ENCODE measurements at places on chromosomes 7 and 10. TPM values are rescaled to one million over a fixed set of nuclear protein-coding genes. Genes with fewer than 3 reads are reported as not detected.

FFAR4 gene
- polyA plus RNA-seq = 0.04 TPM

VAX1 gene
- polyA plus RNA-seq = not detected

GPR37 gene
- polyA plus RNA-seq = 4.7 TPM

LIPJ gene
- not detected for polyA plus RNA-seq

CHAT gene
- 0.88 TPM for polyA plus RNA-seq

H2BK1 gene
- polyA plus RNA-seq = not detected

EN2 gene
- polyA plus RNA-seq = 0.24 TPM

KIN gene
- polyA plus RNA-seq = 10.6 TPM

PPP1R3A gene
- polyA plus RNA-seq = not detected

DNA sequence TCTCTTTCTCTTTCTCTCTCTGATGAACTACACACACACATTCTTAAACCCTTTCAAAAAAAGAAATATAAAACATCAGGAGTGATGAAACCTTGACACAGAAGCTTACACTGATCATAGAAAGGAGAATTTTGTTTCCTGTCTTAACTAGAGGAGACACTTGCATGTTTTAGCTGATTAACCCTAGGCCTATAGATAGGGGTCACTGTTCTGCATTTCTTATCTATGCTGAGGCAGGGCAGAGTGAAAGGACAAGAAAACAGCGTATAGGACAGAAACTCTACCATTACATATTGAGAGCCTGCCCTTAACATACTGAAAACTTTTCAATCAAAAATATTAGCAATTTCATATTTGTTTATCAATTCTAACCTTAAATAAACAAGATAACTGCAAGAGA is 680.6 kb upstream of the MBL2 start:
- DNase-seq = no peak
- no peaks in the 10 kb centered on the region for H3K4me1 ChIP-seq
- H3K27me3 ChIP-seq = no peaks in the 10 kb centered on the region
- no peak overlapping the region for H3K4me3 ChIP-seq

GRCh38 chr10:18505456-18506118 is 145.8 kb downstream of the NSUN6 start:
- no peaks in the 10 kb centered on the region for H3K4me1 ChIP-seq
- H3K27me3 ChIP-seq = no peaks in the 10 kb centered on the region
- DNase-seq = no peak
- no peak overlapping the region for H3K4me3 ChIP-seq

GRCh38 chr7:121330053-121330833 is 1.4 kb downstream of the WNT16 start:
- no peak for DNase-seq
- peaks cover 7% of the 10 kb centered on the region for H3K4me1 ChIP-seq
- H3K27me3 ChIP-seq = peaks cover 71% of the 10 kb centered on the region
- H3K4me3 ChIP-seq = peak overlapping the region; percentile 54
- no peak overlapping the region for H3K27ac ChIP-seq
- no peaks in the 10 kb centered on the region for H3K36me3 ChIP-seq

- no peak for DNase-seq
- no peak overlapping the region for H3K27ac ChIP-seq
- H3K4me3 ChIP-seq = no peak overlapping the region
These were observed 5.7 kb upstream of the ZC3HAV1L start for GRCh38 chr7:139041378-139042085.

GRCh38 chr7:22447008-22447407 is 53.0 kb downstream of the STEAP1B start:
- no peak overlapping the region for H3K27ac ChIP-seq
- peaks cover 18% of the 10 kb centered on the region for H3K4me1 ChIP-seq
- DNase-seq = no peak
- H3K4me3 ChIP-seq = no peak overlapping the region
- H3K36me3 ChIP-seq = no peaks in the 10 kb centered on the region

DNA sequence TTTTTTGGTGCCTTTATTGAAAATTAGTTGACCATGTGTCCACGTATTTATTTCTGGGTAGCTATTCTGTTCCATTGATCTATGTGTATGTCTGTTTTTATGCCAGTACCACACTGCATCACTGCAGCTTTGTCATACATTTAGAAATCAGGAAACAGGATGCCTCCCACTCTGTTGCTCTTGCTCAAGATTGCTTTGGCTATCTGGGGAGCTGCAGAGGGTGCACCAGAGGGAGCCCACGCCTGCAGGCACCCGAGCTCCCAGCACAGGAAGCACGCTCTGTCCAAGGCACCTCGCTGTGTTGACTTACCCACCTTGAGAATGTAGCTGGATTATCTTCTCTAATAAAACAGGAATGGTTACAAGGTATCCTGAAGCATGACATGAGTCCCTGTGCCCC is 301.7 kb downstream of the TCERG1L start:
- H3K36me3 ChIP-seq = no peaks in the 10 kb centered on the region
- no peak overlapping the region for H3K27ac ChIP-seq

GRCh38 chr10:132654121-132654571 is 116.6 kb downstream of the INPP5A start:
- no peak overlapping the region for H3K4me3 ChIP-seq
- H3K27ac ChIP-seq = no peak overlapping the region
- no peaks in the 10 kb centered on the region for H3K27me3 ChIP-seq
- no peaks in the 10 kb centered on the region for H3K4me1 ChIP-seq

DNA sequence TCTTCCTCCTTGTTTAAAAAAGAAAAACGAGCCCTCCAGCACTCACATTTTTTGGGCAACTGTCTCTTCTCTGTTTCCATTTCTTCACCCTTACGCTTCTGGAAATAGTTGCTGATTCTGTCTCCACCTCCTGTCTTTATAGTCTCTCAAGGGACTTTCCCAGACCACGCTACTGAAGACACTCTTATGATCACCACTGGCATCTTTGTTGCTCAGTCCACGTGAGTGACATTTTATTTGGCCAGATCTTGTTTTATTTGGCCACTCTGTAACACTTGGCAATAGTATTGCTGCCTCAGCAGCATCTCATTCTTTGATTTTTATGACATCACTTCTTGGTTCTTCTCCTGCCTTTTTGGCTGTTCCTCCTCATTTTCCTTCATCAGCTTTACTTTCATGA is 21.6 kb upstream of the NME8 start:
- H3K27ac ChIP-seq = no peak overlapping the region
- no peaks in the 10 kb centered on the region for H3K4me1 ChIP-seq
- no peaks in the 10 kb centered on the region for H3K36me3 ChIP-seq
- no peak for DNase-seq
- H3K27me3 ChIP-seq = no peaks in the 10 kb centered on the region

GRCh38 chr10:130894471-130894870 is 417.1 kb downstream of the TCERG1L start:
- H3K4me1 ChIP-seq = no peaks in the 10 kb centered on the region
- H3K27ac ChIP-seq = no peak overlapping the region
- no peaks in the 10 kb centered on the region for H3K27me3 ChIP-seq

DNA sequence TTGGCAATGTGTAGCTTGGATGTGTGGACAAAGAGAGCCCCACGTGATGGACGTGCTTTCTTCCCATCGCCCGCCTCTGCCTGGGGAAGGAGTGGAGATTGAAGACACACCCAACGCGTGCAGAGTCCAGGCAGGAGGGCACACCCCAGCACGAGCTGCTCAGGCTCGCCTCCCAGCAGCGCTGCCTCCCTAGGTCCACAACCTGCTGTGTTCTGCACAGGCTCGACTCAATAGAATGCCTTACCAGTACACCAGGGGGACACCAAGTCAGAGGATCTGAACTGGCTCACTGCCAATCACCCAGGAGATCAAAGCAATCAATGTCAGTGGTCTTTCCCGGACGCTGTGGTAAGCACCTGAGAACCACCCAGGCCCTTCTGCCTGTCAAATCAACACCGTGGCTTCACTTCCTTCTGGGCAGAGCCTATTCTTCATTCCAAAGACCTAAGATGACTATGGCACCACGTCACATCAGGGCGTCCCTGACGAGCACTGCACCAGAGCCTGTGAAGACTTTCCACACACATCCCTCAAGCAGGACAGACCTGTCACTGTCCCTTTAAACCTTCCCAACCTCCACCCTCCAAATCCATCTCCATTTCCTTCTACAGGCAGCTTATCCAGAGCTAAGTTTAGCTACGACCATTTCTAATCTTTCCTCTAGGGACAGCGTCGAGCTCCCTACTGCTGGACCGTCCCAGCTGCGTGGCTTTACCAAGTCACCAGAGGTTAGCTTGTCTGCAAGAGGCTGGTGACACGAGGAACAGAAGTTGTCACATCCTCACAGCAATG is 72.3 kb downstream of the AMZ1 start:
- DNase-seq = peak; percentile 76
- H3K27me3 ChIP-seq = no peaks in the 10 kb centered on the region

- H3K4me3 ChIP-seq = peak within 1 kb of the TSS; percentile 18
- no peak within 1 kb of the TSS for H3K27ac ChIP-seq
- no peak for DNase-seq
- H3K27me3 ChIP-seq = peaks cover 95% of the 10 kb centered on the region
These were observed at the start of gene HOXA3 for GRCh38 chr7:27151931-27152815. HOXA3 (minus strand) TSS chr7:27152583; CDS start chr7:27110640, 41,943 bp downstream.

DNA sequence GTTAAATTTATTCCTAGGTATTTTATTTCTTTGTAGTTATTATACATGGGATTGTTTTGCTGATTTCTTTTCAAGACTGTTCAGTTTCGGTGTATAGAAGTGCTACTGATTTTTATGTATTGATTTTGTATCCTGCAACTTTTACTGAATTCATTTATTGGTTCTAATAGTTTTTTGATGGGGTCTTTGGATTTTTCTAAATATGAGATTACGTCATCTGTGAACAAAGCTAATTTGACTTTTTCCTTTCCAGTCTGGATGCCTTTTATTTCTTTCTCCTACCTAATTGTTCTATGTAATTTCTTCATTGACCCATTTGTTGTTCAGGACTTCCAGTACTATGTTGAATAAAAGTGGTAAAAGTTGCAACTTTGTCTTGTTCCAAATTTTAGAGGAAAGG is 5.8 kb upstream of the AOAH start:
- H3K27me3 ChIP-seq = no peaks in the 10 kb centered on the region
- no peaks in the 10 kb centered on the region for H3K4me1 ChIP-seq
- DNase-seq = no peak
- H3K27ac ChIP-seq = no peak overlapping the region

- no peaks in the 10 kb centered on the region for H3K36me3 ChIP-seq
- H3K4me3 ChIP-seq = no peak overlapping the region
- no peaks in the 10 kb centered on the region for H3K27me3 ChIP-seq
- H3K4me1 ChIP-seq = no peaks in the 10 kb centered on the region
- DNase-seq = no peak
These were observed 94.6 kb downstream of the FANK1 start for GRCh38 chr10:125990974-125991373.

GRCh38 chr10:480928-481552 is 208.4 kb downstream of the DIP2C start:
- no peaks in the 10 kb centered on the region for H3K4me1 ChIP-seq
- DNase-seq = peak; percentile 34
- no peaks in the 10 kb centered on the region for H3K27me3 ChIP-seq
- H3K27ac ChIP-seq = no peak overlapping the region

- no peaks in the 10 kb centered on the region for H3K4me1 ChIP-seq
- no peak for DNase-seq
- no peaks in the 10 kb centered on the region for H3K27me3 ChIP-seq
- H3K27ac ChIP-seq = no peak overlapping the region
- H3K36me3 ChIP-seq = no peaks in the 10 kb centered on the region
- H3K4me3 ChIP-seq = no peak overlapping the region
These were observed 345.3 kb downstream of the CXCL12 start for GRCh38 chr10:44039599-44039998.

DNA sequence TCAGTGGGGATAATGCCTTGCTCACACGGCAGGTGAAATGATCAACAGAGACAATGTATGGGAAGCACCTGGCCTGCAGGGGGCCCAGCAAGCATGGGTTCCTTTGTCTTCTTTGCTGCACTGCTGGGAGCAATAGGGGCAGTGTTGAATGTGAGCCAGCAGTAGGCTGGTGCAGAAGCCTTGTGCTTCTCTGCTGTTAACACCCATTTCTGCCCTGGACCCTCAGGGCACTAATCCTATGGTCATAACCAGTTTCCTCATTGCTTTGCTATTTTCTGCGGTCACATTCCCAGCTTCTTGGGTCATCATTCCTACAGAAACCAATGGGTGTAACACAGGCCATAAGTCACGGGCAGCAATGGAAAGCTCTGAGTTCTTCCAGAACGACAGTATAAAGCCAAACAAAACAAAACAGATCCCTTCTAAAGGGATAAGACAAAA is 10.9 kb upstream of the LGI1 start:
- DNase-seq = peak; percentile 72
- H3K27ac ChIP-seq = peak overlapping the region; percentile 31
- H3K4me1 ChIP-seq = peaks cover 10% of the 10 kb centered on the region
- H3K36me3 ChIP-seq = no peaks in the 10 kb centered on the region

DNA sequence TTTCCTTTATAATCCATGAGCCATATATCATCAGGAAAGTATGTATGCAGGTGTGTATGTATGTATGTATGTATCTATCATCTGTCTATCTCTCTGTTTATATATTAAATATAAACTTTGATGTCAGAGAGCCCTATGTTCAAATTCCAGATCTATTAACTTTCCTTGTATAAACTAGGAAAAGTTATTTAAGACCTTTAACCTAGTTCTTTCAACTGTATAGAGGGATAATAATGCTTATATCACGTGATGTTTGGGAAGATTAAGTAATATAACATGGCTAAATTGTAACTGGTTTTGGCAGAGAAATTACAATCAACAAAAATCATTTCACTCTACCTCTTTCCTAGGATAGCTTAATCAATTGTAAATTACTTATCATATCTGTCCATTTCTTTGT is 628.3 kb upstream of the IGFBP3 start:
- no peaks in the 10 kb centered on the region for H3K36me3 ChIP-seq
- no peaks in the 10 kb centered on the region for H3K27me3 ChIP-seq
- peaks cover 11% of the 10 kb centered on the region for H3K4me1 ChIP-seq
- H3K4me3 ChIP-seq = no peak overlapping the region

GRCh38 chr10:98921316-98921715 is 314.3 kb downstream of the HPSE2 start:
- H3K27me3 ChIP-seq = no peaks in the 10 kb centered on the region
- peak overlapping the region; percentile 51 for H3K27ac ChIP-seq
- DNase-seq = no peak
- no peaks in the 10 kb centered on the region for H3K36me3 ChIP-seq
- peaks cover under 1% of the 10 kb centered on the region for H3K4me1 ChIP-seq

DNA sequence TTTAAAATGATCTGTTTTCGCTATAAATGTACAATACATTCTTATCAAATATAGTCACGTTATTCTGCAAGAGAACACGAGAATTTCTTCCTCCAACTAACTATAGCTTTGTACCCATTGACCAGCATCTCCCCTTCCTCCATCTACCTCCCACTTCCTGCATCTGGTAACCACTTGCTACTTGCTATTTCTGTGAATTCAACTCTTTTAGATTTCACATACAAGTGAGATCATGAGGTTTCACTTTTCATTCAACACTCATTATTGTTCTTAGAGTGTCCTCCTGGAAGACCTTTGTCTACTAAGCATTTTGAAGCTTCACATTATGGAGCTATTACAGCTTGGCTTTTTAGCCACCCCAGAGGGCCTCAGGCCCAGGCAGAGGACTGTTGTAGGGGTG is 741.3 kb upstream of the FZD8 start:
- H3K4me1 ChIP-seq = no peaks in the 10 kb centered on the region
- no peaks in the 10 kb centered on the region for H3K27me3 ChIP-seq
- H3K4me3 ChIP-seq = no peak overlapping the region
- DNase-seq = no peak
- no peak overlapping the region for H3K27ac ChIP-seq

All from hepatocyte (in vitro differentiated cells).